ENCODE measurements at places on chromosomes 1 and 21. TPM values are rescaled to one million over a fixed set of nuclear protein-coding genes. Genes with fewer than 3 reads are reported as not detected.

DNA sequence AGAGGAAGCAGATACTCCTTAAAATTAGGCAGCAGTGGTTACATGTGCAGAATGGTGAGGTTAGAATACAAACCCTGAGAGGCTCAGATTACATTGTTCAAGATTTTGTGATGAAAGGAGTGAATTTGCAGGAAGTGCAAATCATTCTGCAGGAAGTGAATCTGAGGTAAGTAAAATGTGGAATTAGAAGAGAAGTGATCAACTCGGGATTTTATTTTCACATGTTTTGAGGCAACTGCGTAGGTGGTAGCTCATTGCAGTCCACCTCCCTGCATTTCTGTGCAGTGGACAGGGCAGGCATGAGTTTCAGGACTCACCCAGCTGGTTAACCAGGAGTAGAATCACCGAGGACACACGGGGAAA lies 2.1 kb upstream of the PLA2G2C start:
- DNase-seq = no peak

GRCh38 chr1:30845904-30846290 lies 62.7 kb downstream of the SDC3 start:
- DNase-seq = no peak

- DNase-seq = no peak
These were observed 53.8 kb downstream of the TRIM11 start for GRCh38 chr1:228352677-228353481.

- no peak for DNase-seq
These were observed 6.8 kb upstream of the PLXNA2 start for GRCh38 chr1:208251015-208251414.

DNA sequence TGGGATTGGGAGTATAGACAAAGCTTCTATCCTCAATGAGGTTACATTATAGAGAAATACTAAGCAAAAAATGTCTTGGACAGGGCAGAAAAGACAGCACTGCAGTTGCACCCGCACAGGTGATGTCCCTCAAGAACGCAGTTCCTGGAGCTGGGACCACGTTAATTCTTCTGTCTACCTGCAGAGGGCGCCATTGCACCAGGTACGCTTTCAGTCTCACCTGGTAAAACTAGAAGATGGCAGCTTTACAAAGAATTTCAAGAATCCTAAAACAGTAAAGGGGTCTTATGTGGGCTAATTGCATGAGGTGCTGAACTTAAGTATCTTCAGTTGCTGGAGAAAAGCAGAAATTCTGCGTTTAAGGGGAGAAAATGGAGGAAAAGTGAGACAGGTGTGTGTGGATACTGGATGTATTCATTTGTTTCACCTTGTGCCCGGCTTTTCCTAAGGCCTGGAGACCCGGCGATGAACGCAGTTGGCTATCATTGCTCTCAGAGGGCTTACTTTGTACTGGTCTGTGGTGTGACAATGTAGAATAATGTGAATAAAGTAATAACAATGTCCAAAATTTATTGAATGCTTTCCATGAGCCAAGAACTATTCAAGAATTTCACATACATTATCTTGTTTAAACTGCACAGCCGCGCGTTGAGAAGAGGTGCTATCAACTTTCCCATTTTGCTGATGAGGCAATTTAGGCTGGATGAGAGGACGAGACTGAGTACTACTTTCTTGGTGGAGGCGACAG lies 276.3 kb upstream of the GREM2 start:
- peak; percentile 71 for DNase-seq

DNA sequence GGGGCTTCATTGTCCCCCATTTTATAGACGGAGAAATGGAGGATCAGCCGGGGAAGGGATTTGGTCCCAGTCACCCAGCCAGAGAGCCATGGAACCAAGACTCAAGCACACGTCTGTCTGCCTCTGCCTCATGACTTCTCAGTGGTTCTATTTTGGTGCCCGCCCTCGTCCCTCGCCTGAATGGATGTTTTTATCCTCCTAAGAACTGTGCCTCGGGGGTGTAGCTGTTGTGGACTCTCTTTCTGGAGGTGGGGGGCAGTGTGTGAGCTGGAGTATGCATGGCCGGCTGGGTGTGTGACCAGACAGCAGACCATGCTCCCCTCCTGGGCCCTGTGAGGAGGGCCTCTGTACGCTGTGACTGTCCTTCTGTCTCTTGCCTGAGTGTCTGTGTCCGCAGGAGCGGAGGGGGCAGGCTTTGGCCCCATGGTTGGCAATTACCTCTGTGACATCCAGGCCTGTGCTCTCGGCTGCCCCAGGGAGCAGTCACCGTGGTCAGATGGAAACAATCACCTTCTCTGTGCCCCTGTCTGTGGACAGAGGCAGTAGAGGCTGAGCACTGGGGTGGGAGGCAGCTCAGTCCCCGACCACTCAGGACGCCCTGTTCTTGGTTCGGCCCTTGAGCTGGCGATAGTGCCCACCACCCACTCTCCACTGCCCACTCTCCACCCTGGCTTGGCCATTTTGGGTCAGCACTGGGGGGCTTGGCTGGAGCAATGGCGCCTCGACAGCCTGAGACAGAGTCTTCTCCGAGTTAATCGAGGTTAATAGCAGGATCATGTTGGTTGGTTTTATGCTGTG lies 20.4 kb downstream of the WNT4 start:
- DNase-seq = no peak

The MCOLN3 gene
- 0.05 TPM for polyA plus RNA-seq

DNA sequence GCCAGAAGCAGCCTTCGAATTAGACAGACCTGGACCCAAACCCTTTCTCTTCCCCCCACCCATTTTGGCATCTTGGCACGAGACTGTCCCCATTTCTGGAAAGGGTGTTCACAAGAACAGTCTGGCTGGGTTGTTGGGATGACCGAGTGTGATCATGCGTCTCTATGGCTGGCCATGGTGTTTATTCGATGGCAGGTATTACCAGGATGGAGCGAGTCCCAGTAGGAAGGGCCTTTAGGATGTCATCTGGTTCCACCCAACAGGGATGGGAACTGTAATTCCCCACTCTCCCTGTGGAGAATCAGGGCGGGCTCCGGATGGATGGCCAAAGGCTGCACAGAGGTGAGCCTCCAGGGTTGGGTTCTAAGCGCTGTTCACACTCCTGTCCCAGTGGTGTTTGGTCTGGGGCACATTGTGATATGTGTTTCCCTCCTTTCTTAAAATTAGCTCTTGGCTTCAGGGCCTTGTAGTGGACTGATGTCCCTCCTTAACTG lies 33.4 kb upstream of the ATP5PO start:
- no peak for DNase-seq

DNA sequence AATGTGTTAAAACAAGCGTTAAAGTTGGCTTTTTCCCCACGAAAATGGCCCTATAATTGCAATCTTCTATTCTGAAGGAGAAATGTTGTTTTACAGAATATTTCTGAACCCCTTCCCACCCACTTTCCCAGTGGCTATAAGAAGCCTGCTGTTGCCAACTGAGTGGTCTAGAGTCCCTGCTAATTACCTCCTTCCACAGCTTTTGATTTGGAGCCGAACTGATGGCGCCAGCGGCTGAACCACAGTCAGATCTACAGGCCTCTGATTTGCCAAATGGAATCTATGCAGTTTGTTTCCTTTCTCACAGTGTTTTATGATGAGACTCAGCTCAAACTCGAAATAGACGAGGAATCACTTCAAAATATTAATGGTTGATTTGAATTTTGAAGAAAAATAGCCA lies 76.0 kb upstream of the C1orf105 start:
- no peak for DNase-seq

The GJA4 gene
- polyA plus RNA-seq = not detected

The LCK gene
- polyA plus RNA-seq = 0.13 TPM

The RABIF gene
- 13.8 TPM for polyA plus RNA-seq

The CFAP74 gene
- polyA plus RNA-seq = 0.04 TPM

- peak; percentile 30 for DNase-seq
These were observed 234.1 kb downstream of the NCAM2 start for GRCh38 chr21:21232320-21232719.

GRCh38 chr1:190169311-190170067 lies 308.2 kb downstream of the BRINP3 start:
- DNase-seq = no peak

DNA sequence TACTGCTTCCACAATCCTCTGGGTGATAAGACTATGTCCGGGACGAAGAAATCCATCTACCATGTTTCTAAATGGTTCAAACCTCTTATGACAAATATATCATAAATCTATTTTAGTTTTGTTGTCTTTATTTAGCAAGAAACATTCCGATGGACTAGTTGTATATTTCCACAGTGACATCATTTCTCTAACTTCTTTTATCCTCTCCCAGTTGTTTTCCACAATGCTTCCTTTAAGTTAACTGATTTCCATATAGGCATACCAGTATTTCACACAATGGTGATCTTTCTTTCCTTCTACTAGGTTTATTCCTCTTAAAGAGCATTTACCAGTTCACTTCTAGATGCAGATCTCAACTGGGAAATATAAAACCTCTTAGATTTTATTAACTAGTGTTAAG lies 44.8 kb downstream of the USP1 start:
- no peak for DNase-seq

DNA sequence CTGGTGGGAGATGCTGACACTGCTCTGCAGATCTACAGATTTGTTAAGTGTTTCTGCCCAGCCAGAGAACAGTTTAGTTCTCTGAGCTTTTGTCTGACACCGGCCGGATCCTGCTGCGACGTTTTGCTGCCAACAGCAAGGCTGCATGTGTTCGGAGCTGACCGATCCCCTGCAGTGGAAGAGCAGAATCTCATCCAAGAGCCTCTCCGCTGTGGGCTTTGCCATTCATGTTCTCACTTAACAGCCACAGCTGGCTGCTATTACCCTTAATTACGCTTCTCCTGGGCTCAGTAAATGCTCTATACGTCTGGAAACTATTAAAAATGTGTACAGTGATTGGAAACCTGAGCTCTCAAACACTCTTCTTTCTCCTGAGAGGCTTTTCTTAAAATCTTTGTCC lies 105.3 kb downstream of the BCAR3 start:
- no peak for DNase-seq

The MPL gene
- not detected for polyA plus RNA-seq

DNA sequence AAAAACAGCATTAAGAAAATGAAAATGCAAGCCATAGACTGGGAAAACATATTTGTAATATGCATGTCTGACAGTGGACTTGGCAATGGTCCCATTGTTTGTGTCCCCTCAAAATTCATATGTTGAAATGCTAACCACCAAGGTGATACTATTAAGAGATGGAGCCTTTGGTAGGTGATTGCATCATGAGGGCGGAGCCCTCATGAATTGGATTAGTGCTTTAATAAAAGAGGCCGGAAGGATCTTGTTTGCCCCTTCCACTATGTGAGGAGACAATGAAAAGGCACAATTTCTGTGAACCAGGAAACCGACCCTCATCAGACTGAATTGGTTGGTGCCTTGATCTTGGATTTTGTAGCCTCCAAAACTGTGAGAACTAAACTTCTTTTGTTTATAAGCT lies 232.3 kb downstream of the GPR52 start:
- DNase-seq = no peak

The FCRL1 gene
- polyA plus RNA-seq = not detected

GRCh38 chr21:43676391-43676790 lies 17.0 kb downstream of the RRP1B start:
- DNase-seq = no peak

GRCh38 chr1:40736085-40736531 lies 44.6 kb downstream of the NFYC start:
- DNase-seq = no peak

GRCh38 chr1:166017395-166017794 lies 149.4 kb downstream of the FAM78B start:
- no peak for DNase-seq

The GJA5 gene
- not detected for polyA plus RNA-seq

- no peak for DNase-seq
These were observed 247.0 kb downstream of the DNM3 start for GRCh38 chr1:172088256-172088655.

- peak; percentile 64 for DNase-seq
These were observed at the start of gene GOLT1A for GRCh38 chr1:204213668-204214662. Gene GOLT1A, minus strand, starts transcription at chr1:204213988. Its CDS starts 82 bp downstream, at chr1:204213906.

DNA sequence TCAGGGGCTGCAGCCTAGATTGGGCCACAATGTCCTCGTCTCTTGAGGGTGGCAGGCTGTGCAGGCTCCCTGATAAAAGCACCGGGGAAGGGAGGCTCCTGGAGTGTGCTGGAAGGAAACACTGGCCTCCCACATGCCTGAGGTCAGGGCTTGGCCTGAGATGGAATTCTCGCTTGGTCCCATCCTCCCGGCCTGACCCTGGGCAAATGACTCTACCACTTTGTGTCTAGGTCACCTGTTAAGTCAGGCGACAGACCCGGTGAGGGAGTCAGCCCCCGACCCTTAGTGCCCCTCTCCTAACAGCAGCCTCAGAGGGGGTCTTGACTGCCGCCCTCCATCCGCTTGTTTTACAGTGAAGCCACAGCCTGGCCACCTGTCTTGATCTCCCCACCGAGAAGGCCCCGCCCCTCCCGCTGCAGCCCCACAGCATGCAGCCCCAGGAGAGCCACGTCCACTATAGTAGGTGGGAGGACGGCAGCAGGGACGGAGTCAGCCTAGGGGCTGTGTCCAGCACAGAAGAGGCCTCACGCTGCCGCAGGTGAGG lies 2.5 kb downstream of the SMIM1 start:
- DNase-seq = peak; percentile 72

GRCh38 chr1:206098242-206098919 lies 18.8 kb downstream of the AVPR1B start:
- DNase-seq = no peak

The OR2L2 gene
- polyA plus RNA-seq = not detected

DNA sequence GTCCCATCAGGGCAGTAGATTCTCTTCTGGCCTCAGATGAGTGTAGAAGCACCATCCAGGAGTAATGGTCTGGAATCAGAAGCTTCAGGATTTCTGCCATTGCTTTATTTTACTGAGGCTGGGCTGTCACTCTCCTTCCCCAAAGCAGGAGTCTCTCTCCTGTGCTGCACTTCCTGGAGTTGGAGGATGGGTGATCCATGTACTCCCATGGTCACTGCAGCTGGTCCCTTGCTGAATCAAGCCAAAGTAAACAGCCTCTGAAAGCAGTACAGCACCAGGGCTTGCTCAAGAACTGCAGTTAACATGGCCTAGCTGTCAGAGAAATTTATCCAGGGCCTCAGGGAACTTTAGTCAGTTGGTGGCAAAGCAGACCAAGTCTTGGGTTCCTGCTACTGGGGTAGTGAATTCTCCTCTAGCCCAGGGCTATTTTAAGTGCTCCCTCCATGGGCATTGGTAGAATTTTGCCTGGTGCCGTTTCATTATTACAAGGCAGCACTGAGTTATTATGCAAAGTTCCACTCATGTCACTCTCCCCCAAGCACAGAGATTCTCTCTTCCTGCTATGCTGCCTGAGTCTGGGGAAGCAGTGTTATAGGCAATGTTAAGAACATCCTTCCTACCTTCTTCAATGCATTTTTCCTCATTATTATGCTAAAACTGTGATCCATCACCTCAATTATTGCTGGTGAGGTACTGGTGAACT lies 29.5 kb downstream of the DRAM2 start:
- no peak for DNase-seq

The FCGR1A gene
- polyA plus RNA-seq = 0.46 TPM
